ENCODE measurements at places on chromosomes 11 and 22.

DNA sequence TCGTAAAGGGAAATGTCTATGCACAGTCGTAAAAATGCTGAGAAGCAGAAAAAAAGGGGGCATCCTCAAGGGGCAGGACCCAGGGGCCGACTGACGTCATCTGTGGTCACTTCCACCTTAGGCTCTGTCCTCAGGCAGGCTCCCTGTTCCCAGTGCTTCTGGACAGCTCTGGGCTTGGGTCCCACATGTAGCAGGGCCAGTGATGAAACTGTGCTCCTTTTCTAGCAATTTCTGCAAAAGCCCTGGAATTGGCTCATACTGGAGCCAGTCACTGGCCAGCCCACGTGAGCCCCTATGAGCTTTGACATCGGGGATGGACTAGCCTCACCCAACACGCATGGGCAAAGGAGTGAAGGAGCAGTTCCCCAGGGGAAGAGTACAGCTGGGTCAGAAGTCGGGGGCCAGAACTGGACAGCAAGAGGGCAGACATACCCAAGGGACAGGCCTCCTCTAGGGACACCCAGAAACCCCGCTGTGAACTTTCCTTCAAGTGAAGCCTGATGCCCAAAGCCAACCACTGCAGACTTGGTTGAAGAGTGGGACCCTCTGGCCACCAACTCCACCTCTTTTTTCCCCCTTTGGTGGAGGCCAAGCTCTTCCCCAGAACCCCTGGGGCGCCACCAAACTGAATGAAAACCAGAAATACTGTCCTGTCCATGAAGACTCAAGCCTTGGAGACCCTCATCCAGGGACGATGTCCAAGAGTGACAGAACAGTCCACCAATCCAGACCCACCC is 1349.0 kb downstream of the BRD1 start:
- no peak for DNase-seq

DNA sequence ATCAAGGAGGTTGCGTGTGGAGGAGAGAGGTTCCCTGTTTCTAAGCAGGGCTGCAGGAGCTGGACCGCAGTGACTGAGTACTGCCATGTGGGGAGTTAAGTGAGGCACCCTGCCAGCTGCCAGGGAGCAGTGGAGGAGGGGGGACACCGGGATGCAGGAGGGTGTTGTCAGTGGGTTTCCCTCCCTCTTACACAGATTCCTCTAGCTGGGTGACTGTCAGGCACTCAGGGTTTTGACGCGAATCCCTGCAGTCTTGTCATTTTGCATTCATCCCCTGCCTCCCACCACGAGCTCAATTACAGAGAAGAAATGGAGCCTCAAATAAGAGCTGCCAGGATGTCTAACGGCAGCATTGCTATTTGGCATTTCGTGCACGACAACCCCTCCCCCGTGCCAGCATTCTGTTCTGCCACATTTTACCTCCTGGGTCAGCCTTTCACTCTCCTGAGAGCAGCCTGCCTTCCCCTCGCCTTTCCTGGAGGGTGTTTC is 119.8 kb upstream of the SORL1-AS1 start:
- DNase-seq, result no peak

DNA sequence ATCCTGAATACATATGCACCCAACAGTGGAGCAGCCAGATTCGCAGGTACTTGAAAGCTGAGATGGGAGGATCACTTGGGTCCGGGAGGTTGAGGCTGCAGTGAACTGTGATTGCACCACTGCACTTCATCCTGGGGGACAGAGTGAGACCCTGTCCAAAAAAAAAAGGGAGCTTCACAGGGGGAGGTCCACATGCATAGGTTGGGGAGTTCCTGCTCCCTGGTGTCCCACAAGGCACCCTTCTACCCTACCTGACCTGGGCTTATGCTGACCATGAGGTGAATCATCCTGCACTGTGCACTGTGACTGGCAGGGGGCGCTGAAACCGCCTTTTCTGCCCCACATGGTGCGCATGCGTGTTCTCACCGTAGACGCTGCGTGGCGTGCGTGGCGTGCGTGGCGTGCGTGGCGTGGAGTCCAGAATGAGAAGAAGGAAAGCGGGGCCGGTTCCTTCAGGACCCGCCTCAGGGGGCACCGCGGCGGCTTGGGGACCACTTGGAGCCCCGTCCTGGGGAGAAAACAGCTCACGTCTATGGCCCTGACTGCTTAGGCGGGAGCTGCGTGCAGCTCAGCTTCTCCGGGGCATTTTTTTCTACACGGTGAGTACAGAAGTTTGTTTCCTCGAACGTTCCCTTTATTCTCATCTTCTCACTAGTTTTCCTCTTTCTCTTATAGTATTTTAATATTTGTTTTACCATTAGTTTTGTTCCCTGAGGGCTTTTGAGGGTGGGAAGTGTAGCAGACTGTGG is 116.6 kb upstream of the GRK3 start:
- DNase-seq, result peak; percentile 86

GRCh38 chr11:77400775-77401449 is 73.0 kb downstream of the PAK1 start:
- no peak for DNase-seq

DNA sequence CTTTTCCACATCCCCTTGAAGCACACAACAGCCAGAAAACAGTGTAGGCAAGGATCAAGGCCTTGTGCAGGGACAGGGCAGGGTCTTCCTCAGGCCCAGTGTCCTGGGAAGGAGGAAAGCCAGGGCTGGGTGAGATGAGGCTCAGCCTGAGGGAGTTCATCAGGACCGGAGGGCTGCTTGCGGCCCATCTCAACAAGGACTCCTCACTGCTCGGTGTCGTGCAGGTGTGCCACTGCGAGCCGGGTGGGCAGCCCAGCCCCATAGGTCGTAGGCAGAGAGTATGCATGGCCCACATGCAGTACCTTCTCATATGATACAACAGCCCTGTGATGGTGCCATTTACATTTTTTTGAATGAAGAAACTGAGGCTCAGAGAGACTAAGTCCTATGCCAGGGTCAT is 12.9 kb downstream of the SHISA8 start:
- no peak for DNase-seq

DNA sequence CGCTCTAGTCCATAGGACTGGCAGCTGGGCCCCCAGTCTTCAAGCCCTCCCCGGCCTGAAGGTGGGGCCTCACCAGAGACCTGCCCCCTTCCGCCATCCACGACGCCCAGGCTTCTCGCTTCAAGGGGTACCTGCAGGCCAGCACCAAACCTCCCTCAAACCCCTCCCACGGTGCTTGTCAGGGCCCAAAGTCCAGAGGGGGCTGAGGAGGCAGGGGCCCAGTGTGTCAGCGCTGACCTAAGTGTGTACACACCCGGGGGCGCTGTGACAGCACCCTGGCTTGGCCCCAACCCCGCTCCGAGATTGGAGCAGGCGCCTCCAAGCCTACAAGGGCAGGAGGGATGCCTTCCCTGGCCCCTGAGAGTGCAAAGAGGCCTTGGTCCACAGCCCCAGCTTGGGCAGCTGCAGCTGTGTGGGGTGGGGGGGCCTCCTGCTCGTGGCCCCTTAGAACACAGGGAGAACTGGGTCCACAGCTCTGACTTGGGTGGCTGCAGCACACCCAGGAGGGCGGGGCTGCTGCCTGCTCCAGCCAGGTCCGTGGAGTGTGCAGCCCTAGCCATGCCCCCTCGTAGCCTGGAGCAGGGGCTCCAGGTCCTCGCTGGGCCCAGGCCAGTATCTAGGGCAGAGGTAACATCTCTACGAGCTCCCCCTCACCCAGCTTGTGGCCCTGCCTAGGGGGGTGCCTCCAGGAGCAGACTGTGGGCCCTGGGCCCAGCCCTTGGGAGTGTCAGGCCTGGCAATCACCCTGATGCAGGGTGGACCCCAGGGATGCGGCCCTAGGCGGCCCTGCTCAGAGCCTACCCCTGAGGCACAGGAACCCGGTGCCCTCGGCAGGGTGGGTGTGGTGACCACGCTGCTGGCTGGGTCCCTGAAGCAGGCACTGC is 4.9 kb downstream of the SBF2 start:
- no peak for DNase-seq

- no peak for DNase-seq
Measured at GRCh38 chr22:44179196-44179988, 1.3 kb upstream of the PARVG start.

GRCh38 chr22:29060251-29060869 is 1.3 kb downstream of the C22orf31 start:
- DNase-seq, result no peak

GRCh38 chr11:33721426-33721825 is 14.8 kb downstream of the CD59 start:
- DNase-seq, result no peak

DNA sequence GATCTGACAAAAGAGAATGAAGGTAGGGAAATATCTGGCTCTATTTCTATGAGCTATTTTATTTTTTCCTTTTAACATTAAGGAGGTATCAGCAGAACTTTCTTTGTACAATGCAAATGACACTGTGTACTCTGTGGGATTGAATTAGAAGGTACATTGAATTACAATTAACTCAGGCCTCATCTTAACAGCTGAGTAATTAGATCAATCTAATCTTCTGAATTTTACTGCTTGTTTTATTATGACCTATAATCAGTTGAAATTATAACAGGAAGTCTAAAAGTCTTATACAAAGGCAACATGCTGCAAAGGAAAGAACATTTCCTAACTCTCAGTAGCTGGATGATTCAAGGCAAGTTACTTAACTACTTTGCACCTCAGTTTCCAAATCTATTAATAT is 69.8 kb downstream of the RELT start:
- DNase-seq, result no peak

GRCh38 chr11:36088266-36088972 is 144.6 kb downstream of the LDLRAD3 start:
- DNase-seq, result no peak

DNA sequence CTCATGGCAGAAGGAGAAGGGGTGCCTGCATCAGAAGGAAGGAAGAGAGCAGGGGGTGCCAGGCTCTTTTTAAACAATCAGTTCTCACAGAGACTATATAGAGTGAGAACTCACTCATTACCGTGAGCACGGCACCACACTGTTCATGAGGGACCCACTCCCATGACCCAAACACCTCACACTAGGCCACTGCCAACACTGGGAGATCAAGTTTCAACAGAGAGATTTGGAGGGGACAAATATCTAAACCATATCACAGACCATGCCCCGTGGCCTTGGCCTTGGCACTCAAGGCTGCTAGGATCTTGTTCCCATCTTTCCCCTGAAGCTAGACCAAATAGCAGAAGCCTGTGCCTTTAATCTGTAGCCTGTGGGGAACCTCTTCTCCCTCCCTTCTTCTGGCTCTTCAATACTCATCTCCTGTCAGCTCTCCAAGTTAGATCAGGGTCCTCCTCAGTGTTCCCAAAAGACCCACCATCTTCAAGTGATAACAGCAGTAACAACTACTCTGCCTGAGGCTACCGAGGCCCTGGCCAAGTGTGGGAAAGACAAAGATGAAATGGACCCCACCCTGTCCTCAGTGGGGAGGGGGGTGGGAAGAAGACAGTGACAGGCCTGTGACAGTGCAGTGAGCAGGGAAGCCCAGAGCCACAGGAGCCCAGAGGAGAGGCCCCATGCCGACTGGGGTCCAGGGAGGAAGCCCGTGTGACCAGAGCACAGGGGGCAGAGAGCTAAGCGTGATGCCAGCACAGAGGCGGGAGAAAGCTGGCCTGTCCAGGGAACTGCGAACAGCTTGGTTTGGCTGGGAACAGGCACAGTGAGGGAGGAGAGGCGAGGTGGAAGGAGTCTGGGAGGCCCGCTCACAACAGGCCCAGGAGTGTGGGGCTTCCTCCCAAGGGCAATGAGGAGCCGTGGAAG is 72.6 kb downstream of the MYO7A start:
- peak; percentile 10 for DNase-seq

GRCh38 chr22:18997925-18998315 is 61.8 kb upstream of the PRODH start:
- DNase-seq, result no peak

DNA sequence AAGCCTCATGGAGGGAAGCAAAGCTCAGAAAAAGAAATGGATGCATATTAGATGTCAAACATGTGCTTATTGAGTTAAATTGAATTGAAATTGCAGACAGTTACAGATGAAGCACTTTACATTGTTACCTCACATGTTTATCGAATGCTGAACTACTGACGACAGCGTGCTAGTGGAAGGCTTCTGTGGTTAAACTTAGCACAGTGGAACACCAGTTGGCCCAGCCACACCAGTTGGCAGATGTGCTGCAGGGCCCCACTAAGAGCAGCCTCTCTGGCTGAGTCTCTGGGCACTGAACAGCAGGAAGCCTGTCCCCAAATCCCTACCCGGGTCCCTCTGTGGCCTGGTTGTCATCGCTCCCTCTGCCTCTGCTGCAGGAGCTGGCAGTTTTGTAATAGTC is 242.1 kb downstream of the NTM start:
- no peak for DNase-seq

- no peak for DNase-seq
Measured at GRCh38 chr22:19201869-19202798, 23.6 kb upstream of the SLC25A1 start.

DNA sequence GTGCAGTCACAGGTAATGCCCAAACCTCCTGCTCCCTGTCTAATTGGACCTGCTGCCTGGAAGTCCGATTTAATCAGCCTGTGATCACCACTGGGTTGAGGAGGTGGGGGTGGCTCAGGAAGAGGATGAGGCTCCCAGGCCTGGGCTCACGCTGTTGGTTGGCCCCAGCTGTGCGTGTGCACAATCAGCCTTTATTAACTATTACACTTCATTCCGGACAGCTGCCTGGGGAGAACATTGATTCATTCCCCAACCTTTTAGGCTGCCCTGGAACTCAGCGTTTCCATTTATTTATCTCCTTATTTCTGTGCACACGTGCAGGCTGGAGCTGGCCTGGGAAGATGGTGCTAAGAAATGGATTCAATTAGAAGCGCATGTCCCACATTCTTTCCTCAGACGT is 123.4 kb downstream of the DSCAML1 start:
- no peak for DNase-seq

DNA sequence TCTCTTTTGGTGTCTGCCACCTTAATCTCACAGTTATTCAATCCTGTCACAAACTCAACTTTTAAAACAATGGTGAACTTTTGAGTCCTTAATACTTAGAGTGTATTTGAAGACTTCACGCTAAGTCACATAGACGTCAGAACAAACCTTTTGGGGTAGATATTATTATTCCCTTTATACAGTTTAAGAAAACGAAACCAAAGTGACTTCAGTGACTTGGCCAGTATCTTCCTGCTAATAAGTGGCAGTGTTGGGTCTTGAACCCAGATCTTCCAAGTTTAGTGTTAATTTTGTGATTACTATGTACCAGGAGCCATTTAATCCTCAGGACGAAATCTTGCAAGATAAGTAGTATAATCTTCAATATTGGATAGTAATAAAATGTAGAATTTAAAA is 691 bp downstream of the CEP295 start:
- DNase-seq, result no peak

DNA sequence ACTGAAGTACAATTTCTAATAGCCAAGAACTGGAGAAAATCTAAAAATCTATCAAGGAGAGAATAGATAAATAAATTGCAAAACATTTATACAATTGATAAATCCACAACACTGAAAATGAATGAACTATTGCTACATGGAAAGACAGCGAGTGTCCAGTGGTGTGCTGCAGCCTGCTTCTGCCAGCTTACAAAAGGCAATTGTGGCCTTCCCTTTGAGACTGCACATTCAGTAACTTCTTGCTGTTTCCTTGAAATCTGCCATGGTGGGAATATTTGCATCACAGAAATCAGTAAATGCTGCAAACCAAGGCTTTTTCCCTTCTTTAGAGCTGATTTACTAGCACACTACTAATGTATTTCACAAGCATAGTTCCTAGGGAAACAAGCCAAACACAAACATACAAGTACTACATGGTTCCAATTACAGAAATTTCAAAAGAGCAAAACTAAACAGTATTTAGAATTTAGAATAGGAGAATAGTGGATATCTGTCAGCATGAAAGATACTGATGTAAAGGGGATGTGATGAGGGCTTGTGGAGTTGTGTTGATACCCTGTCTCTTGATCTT is 76.9 kb upstream of the TRIM77 start:
- DNase-seq, result no peak

- DNase-seq, result no peak
Measured at GRCh38 chr22:26737262-26737661, 79.9 kb downstream of the MIAT start.

All from activated CD8-positive, alpha-beta memory T cell treated with anti-CD3 and anti-CD28 coated beads, Interleukin-2, amount 50 U/mL, for 4 hours (primary cell).